ENCODE measurements at places on chromosomes 5 and 9.

- DNase-seq, result no peak
These were observed 72.0 kb upstream of the STXBP1 start for GRCh38 chr9:127539982-127540663.

- no peak for DNase-seq
These were observed 49.6 kb upstream of the CTXN3 start for GRCh38 chr5:127599320-127599719.

DNA sequence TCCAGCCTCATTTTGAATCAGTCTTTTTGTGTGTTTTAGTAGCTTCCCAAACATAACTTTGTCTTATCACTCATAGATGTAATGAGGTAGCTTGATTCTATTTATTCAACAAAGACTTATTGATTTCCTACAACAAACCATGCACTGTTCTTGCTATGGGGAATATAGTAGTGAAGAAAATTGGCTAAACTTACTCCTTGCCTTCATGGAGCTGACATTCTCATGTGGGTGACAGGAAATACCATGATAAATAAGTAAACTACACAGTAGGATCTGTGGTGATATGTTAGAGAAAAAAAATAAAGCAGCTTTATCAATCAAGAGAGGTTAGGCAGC, 255.7 kb upstream of the TNC start:
- no peak for DNase-seq

GRCh38 chr5:54765165-54766028, 220.0 kb downstream of the ESM1 start:
- DNase-seq, result no peak

GRCh38 chr9:109600142-109600541, 102.0 kb upstream of the PTPN3 start:
- peak; percentile 86 for DNase-seq

DNA sequence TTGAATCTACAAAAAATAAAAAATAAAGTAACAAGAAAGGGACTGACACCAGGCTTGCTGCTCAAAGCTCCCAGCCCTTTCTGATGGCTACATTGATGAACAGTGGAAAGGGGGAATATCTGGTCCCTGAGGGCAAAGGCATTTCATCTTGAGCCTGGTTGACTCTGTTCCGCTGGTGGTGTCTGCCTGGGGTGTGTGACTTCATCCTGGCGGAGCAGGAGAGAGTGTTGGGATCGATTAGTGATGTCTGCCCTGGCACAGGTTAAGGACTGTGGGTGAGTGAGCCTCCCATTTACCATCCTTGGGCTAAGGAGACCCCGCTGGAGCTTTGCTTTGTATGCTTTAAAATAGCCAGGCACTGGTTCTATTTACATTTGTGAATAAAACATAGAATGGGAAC, 56.9 kb upstream of the ASS1 start:
- no peak for DNase-seq

- DNase-seq, result no peak
These were observed 108.8 kb downstream of the SLC12A2 start for GRCh38 chr5:128192368-128192767.

- DNase-seq, result no peak
These were observed 62.8 kb downstream of the TRPM3 start for GRCh38 chr9:71058660-71059059.

DNA sequence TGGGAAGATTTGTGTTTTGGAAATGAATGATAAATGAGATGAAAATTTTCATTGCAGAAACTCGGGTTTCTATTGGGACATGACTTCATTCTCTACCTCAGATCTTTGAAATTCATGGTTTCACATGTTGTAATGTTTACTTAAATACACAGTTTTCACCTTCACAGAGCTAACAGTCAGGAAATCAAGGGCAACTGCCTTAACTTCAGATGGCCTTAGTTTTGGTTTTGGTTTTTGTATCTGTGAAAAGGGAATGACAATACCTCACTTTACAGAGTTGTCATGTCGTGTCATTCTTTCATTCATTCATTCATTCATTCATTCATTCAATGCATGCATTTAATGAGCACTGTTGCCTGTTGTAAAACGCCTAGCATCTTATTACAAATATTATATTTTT, 41.9 kb downstream of the NIM1K start:
- DNase-seq, result no peak

- DNase-seq, result no peak
These were observed 19.9 kb downstream of the MED10 start for GRCh38 chr5:6358434-6358820.

DNA sequence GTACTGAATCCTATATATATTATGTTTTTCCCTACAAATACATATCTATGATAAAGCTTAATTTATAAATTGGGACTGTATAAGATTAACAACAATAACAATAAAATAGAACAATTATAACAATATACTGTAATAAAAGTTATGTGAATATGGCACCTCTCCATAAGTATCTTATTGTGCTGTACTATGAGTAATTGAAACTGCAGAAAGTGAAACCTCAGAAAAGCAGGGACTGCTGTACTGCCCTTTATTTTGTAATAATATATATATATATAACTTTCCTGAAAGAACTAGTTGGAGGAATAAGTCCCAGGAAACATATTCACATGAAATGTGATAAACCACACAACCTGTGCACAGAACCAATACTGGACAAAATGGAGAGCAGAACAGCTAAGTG, 77.3 kb downstream of the PAM start:
- DNase-seq, result no peak

DNA sequence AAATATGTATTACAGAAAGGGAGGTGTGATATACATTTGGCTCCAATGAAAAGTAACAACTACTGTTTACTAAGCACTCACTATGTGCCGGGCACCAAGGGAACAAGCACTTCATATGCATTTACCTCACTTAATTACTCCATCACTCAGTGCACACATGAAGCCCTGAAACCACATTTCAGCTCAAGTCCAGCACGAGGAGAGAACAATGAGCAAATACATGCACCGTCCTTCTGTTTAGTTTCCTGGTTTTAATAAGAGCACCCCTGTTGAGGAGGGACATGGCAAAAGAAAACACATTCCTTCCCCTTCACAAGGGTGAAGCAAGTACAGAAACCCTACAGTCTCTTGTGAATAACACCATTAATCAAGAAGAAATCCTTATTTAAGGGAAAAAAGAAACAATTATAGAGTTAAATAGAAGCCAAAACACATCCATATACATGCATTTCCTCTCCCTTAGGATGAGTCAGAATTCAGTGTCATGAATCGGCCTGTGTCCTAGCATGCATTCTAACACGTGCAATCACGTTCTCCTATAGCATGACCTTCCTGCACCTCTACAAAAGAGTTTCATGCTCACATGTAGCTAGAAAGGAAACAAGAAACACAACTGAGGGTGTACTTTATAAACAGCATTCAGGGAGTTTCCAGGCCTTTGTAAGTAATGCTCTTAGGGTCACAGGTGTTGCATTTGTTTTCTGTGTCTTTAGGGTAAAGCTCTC, 411.6 kb downstream of the BNC2 start:
- DNase-seq, result peak; percentile 42

DNA sequence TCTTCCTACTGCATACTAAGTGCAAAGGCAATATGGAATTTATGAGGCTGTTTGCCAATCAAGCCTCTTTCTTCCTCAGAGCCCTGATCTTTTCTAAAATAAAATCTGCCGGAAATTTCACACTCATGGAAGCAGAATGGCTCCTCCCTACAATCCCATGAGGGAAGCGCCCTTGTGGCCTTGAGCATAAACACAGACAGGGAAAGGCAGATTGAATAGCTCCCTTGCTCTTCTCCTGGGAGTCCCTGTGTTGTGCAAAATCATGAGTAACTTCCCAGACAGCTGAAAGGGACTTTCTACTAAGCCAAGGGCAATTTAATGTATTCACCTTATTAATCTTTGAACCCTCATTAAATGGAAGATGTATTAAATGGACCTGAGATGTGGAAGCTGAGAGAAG, 226.1 kb upstream of the PIK3R1 start:
- peak; percentile 53 for DNase-seq

DNA sequence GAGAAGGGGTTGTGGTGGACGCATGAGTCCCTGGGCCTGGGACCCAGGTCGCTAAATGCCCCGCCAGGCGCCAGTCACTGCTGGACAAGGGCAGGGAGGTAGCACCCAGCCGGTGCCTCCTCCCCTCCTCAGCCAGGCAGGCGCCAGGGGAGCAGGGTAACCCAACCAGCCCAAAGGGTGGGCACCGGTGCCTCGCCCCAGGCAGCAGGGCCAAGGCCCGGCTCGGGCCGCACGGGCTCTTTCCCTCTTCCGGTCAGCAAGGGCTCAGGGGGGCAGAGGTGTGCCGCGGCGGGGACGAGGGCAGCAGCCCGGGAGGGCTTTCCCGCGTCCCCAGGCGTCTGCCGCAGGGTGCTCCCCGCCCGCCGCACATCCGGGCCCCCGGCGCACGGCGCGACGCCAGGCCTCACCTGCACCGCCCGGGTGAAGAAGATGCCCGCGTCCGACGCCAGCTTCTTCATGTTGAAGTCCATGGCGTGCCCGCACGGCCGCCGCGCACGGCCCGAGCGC, 393 bp downstream of the SH3GLB2 start:
- DNase-seq, result peak; percentile 25

- no peak for DNase-seq
These were observed 1.2 kb downstream of the RNF224 start for GRCh38 chr9:137228506-137228967.

DNA sequence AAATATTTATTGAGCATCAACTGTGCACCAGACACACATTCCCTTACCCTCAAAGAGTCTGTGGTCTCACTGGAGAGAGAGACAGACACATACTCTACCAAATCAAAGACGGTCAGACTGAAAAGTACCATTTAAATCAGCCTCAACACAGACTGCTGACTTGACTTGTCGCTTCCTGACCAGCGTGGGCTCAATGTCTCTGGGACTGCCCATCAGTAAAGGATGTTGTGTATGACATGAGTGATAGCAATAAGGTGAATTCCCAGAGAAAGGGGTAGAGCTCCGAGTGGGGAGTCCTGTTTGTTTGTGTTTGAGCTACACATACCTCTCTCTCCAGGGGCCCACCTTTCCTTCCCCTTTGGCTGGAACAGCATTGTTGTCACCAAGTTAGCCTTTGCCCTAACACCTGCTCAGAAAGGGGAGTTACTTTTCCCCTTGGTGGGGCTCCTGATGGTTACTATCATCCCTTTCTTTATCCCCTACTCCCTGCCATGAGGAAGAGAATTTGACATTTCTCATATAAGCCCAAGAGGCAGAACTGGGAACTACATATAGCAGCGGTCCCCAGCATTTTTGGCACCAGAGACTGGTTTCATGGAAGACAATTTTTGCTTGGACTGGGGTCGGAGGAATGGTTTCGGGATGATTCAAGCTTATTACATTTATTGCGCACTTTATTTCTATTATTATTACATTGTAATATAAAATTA, 33.9 kb downstream of the NR4A3 start:
- DNase-seq, result no peak

GRCh38 chr5:110105692-110106091, 416.0 kb downstream of the MAN2A1 start:
- no peak for DNase-seq

- no peak for DNase-seq
These were observed 27.1 kb downstream of the CDH9 start for GRCh38 chr5:27011274-27011673.

GRCh38 chr9:86350006-86350760, 4.0 kb downstream of the TUT7 start:
- DNase-seq, result no peak

DNA sequence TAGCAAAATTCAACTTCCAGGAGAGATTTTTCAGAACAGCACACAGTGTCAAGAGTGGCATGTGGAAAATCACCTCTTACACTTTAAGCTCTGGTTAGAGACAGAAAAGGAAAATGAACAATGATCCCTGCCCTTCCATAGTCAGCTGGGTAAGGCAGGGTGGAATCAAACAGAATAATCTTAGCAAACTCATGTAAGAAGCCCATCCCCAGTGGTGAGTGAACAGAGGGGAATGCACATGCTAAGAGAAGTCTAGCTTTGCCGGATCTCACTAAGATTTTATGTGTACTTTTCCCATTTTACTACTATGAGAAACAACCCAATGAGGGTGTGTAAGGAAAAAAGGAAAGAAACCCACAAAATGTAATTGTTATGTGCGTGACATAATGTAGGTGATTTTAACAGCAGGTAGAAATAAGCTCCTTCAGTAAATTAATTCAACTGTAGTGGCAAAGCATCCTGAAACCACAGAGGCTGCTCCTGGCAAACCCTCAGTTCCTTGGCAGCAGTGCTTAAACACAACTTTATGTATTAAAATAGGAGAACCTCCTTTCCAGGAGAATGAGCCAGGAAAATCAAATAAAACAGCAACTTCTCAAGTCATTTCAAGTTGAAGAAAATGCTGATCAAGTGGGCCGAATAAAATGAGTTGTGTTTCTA, 366.0 kb upstream of the TRPC7 start:
- DNase-seq, result peak; percentile 67

DNA sequence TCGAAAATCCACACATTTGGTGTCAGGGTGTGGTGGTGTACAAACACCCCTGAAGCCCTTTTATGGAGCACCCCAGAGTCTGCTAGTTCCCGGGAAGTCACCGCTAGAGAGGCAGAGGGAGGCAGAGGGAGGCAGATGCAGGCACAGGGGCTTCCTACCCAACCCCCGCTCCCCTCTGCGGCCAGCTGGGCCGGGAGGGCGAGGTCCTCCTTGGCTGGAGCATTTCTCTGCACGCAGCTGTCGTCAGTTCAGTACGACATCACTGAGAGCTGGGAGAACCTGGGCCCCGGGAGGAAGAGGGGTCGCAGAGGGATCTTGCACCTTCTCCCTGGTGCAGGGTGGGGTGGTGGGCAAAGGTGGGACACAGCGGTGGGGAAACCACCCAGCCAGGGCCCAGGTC, 15.8 kb upstream of the UBAC1 start:
- DNase-seq, result no peak

DNA sequence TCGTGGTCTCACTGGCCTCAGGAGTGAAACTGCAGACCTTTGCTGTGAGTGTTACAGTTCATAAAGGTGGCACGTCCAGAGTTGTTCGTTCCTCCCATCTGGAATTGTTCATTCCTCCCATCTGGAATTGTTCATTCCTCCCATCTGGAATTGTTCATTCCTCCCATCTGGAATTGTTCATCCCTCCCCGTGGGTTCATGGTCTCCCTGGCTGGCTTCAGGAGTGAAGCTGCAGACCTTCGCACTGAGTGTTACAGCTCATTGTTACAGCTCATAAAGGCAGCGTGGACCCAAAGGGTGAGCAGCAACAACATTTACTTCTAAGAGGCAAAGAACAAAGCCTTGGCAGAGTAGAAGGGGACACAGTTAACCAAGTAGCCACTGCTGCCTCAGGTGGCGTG, 69.1 kb downstream of the GCNT1 start:
- peak; percentile 46 for DNase-seq

- no peak for DNase-seq
These were observed 292.3 kb downstream of the SLF1 start for GRCh38 chr5:94910721-94911120.

- DNase-seq, result no peak
These were observed 12.9 kb downstream of the WWC1 start for GRCh38 chr5:168304349-168304748.
